ENCODE measurements at places on chromosomes 11 and 22.
A peak's percentile ranks its signal among the peaks of the same experiment; 100 is the strongest.

DNA sequence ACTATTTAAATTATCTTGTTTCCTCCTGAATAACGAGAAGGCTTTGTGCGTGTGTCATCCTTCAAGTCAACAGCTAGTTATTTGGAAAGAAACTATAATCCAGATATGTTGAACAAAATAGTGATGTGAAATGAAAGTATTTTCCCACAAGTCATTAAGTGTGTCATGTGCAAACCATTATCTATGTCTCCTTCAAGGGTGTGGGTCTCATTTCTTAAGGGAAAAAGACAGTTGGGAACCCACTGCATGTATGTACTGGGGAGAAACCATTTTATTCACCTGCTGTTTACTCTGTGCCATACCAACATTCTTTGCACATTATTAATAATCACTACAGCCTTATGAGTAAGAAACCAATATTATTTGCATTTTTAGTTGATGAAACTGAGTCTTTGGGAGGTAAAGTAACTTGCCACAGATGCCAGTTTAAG lies 145.3 kb upstream of the CTSC start:
- DNase-seq = no peak

- DNase-seq = no peak
Observed at GRCh38 chr11:79570104-79570503, 129.3 kb upstream of the TENM4 start.

GRCh38 chr11:16096336-16096735 lies 260.0 kb downstream of the SOX6 start:
- DNase-seq = no peak

DNA sequence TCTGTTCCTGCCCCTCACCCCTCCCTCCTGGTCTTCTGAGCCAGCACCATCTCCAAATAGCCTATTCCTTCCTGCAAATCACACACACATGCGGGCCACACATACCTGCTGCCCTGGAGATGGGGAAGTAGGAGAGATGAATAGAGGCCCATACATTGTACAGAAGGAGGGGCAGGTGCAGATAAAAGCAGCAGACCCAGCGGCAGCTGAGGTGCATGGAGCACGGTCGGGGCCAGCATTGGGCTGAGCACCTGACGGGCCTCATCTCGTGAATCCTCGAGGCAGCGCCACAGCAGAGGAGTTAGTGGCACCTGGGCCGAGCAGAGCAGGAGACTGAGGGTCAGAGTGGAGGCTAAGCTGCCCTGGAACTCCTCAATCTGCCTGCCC lies 941.8 kb downstream of the BRD1 start:
- DNase-seq = no peak

GRCh38 chr22:43042101-43042780 lies 27.3 kb upstream of the PACSIN2 start:
- no peak for DNase-seq

GRCh38 chr22:18066181-18066859 lies 11.5 kb upstream of the PEX26 start:
- DNase-seq = no peak

GRCh38 chr22:30017375-30018223 lies 62.7 kb upstream of the HORMAD2 start:
- no peak for DNase-seq

DNA sequence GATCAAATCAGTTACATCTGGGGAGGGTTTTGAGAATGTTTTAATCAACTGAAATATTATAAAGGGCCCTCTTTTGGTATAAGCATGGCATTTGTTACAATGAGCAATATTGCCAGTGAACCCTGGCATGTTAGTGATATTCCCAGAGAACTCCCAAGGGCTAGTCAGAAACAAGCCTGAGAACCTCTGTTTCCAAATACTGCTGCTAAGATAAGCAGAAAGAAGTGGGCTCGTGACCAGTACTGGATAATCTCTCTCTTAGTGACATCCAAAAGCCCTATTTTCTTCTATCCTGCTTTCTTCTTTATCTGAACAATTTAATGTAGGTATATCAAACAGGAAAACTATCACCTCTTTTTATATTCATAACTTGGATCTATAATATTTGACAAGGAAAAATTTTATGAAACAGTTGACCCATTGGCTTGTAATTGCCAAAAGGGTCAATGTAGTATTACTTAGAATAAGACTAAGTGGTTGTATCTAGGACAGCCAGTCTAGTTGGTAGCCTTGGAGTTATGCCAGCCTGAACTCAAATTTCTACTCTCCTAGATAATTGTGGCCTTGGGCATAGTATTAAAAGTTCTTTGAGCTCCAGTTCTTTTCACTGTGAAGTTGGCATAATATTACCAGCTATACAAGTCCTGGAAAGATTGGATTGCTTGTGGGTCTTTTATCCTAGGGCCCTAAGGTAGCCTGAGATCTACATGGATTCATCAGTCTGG lies 15.7 kb downstream of the CAT start:
- no peak for DNase-seq

- DNase-seq = no peak
Observed at GRCh38 chr22:45268167-45268957, 16.4 kb upstream of the UPK3A start.

- no peak for DNase-seq
Observed at GRCh38 chr11:78025378-78025777, 2.3 kb upstream of the KCTD14 start.

DNA sequence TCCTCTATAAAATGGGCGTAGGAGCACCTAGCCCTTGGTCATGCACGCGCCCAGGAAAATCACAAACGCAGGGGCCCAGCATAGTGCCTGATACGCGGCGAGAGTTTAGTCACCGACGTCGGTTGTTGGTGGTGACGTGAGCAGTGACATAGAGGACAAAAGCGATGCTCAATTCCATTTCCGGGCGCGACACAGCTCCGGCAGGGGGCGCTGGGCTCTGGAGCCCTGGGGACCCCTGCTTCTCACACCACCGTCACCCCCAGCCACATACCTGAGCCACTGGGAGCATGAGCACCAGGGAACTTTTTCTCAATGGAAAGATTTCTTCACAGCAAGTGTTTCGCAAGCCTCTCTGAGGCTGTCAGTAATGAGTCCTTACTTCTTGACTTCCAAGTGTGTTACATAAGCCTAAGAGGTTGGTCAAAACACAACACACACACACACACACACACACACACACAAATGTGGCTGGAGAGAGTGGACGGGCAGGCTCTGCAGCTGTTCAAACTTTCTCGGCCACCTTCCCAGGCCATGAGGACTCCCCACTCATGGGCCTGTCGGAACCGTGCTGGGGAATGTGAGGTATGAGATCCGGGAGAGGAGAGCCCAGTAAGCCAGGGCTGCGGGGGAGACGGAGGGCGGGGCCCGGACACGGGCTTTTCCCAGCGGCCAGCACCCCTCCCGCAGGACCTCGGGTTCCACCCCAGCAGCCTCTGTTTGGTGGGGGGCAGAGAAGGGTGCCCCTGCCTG lies 36.9 kb upstream of the LINC01488 start:
- DNase-seq = no peak

- DNase-seq = no peak
Observed at GRCh38 chr11:3671334-3672254, at the start of gene CHRNA10. Gene CHRNA10 (minus strand): TSS chr11:3671384. CDS start chr11:3671312, 72 bp downstream.

- DNase-seq = no peak
Observed at GRCh38 chr11:3119141-3119821, 45.8 kb downstream of the OSBPL5 start.

DNA sequence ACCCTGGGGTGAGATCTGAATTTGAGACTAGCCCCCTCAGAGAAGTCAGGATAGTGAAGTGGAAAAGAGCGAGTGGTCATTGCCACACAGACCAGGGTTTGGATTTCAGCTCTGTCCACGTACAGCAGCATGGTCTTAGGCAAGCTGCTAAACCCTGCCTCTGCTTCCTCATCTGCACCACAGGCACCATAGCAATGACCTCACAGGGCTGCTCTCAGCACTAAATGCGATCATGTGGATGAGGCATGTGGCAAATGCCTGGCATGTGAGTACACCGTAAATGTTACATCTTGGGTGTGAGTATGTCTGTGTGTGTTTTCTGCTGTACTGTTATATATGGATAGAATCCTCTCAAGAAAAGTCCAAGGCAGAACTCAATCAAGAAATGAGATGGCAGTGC lies 15.8 kb downstream of the NAV2 start:
- DNase-seq = no peak

GRCh38 chr11:86140334-86140990 lies 71.6 kb upstream of the PICALM start:
- no peak for DNase-seq

DNA sequence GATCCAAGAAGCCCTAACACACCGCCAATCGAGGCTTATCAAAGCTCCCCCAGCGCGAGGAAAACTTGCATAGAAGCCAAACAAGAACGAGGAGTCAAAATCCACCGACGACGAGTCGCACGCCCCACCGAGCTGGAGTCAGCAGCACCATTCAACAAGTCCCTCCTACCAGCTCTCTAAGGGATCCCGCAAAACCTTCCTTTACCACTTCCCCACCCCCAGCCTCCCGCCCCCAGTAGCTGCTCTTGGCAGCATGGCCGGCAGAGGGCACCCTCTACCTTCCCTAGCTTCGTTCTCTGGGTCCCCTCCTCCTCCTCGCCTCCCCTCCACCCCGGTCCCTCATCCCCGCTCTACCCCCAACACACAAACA lies 1.4 kb downstream of the BDNF start:
- DNase-seq = peak; percentile 57

GRCh38 chr11:75308116-75308515 lies 43.3 kb downstream of the ARRB1 start:
- no peak for DNase-seq

- DNase-seq = no peak
Observed at GRCh38 chr11:100769165-100769564, 82.1 kb downstream of the ARHGAP42 start.

DNA sequence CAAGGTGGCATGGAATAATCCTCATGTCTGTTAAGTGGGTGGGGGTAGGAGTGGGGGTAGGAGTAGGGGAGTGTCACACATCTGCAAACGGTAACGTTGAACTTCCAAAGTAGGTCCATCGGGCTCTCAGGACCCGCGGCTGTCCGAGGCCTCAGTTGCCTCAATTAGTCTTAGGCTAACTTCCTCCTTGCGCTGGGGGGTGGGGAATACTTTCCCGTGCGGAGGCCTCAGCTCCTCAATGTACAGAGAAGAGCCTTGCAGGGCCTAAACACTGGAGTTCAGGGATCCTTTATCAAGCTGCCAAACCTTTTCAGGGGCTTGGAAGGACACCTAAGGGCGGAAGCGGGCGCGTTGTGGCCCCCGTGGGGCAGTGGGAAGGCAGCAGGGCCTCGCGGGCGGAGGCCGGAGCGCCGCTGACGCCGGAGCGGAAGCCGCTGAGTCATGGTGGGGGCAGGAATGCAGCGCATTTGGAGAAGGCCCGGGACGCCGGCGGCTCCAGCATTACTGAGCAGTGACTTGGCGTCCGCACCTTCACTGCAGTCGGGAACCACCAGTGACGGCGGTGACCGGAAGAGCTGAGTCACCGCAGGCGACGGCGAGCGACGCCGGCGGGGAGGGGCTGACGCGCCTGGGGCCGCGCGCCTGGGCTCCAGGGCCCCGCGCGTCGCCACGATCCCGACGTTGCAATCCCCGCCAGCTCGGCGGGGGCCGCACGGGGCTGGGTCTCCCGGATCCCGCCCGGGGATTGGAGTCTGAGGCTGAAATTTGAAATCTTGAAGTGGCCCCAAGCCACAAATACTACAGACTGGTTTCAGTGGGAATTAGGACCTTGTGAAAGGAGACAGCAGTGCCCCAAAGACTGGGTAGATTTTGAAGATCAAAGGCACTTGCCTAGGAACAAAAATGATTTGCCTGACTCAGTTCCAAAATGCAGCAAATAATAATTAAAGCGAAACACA lies 20.2 kb upstream of the IPO7 start:
- peak; percentile 76 for DNase-seq

All from anterior cingulate cortex (tissue), 58 donors.